ENCODE measurements at places on chromosomes 7 and 10.

DNA sequence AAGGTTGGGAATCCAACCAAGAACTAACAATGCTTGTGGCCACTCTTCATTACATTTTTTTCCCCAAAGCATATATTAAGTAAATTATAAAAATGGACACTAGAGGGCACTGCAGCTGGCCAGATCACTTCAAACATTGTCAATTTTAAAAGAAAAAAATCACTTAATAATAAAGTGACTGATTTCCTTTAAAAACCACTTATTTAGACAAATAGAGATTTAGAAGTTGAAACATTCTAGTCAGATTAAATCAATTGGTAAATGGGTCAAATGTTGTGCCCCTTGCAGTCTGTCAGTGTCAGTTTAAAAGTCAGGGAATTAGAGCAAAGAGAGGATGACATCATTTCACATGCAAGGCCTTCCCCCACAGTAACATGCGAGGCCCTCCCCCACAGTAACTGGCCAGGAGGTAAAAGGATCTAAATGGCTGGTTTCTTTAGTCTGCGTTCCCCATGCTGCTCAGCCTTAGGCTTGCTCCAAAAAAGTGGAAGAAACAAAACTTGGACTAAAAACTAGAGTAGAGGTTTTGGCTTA lies 177.9 kb downstream of the SKAP2 start:
- DNase-seq, result peak; percentile 54

DNA sequence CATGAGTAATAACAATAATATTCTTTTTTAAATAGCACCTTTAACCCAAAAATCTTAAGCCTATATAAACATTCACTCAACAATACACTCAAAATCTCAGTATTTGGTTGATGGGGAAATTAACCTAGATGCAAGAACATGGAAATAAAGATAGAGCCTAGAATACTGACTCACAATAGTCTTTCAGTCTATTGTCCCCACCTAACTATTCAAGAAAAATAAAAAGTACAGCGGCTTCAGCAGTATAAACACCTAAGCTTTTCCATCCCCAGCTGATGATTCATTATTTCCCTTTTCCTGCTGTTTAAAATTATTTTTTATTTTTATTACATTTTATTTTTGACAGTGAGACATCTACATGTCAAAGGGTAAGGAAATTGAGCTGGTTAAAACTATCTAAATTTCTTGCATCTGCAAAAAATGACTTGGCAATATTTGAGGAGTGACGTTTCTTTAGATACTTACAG lies 201.4 kb downstream of the FZD1 start:
- DNase-seq, result no peak

DNA sequence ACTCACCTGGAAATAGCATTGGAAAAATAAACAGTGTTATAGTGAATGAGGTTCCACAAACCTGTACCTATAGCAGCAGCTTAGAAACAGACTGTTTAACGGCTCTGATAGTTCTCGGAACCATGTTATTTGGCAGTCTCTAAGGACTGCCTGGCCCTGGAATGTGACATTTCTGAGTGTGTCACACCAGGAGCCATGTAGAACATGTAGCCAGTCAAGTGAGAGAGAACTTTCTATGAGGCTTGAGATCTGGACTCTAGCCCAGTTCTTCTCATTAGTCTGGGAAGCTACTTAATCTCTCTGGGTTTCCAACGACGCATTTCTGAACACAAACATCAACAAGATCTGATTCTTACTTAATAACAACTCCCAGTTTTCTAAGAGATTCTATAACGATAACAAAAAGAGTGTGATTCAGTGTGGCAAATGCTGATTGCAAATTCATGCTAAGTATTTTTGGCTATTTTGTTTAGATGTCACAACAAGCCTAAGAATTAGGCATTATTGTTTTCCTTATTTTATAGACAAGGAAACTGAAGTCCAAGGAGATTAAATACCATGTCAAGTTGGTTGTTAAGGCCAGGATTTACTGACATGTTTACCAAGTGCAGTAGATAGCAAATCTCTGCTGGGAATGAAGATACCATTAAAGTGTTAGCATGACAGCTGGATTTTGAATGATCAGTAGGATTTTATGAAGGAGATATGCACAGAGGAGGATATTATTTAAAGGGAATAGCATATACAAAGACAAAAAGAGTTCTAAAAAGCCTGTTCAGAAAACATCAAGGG lies 47.2 kb downstream of the APBB1IP start:
- DNase-seq, result no peak

- no peak for DNase-seq
These were observed 115.8 kb downstream of the THSD7A start for GRCh38 chr7:11716185-11716584.

GRCh38 chr7:135274495-135275268 lies 41.0 kb downstream of the STRA8 start:
- peak; percentile 76 for DNase-seq

GRCh38 chr7:55477781-55478374 lies 94.4 kb downstream of the VOPP1 start:
- no peak for DNase-seq

DNA sequence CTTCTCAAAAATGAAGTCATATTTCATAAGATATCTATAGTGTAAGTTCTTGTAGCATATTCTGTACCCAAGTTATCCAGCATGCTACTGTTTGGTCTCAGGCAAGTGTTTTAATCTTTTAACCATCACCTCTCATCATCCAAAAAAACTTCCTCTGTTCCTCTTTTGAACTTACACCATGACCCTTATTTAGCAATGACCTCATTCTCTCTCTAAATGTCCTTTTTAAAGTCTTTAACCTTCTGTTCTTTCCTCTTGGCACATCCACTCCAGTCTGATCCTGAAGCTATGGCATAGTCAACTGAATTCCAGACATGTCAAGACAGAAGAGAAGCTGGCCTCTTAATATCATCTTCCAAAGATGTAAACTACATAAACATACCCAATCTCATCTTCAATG lies 26.2 kb downstream of the PPP3CB start:
- no peak for DNase-seq

DNA sequence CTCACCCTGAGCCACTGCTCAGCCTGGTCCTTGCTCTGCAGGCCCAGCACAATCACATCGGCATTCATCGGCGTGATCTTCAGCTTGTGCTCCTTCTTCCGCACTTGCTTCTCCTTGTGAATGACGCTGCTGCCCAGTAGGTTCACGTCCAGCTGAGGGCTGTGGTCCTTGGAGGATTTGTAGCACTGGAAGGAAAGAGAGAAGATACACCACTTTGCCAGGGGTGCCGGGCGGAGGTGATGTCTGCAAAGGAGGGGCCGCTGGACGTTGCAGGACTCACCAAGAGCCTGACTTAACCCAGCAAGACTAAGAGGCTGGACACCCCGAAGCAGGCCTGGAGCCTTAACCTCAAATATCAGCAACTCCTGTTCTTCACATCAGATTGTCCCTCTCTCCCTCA lies 74.8 kb downstream of the VWA2 start:
- DNase-seq, result no peak

DNA sequence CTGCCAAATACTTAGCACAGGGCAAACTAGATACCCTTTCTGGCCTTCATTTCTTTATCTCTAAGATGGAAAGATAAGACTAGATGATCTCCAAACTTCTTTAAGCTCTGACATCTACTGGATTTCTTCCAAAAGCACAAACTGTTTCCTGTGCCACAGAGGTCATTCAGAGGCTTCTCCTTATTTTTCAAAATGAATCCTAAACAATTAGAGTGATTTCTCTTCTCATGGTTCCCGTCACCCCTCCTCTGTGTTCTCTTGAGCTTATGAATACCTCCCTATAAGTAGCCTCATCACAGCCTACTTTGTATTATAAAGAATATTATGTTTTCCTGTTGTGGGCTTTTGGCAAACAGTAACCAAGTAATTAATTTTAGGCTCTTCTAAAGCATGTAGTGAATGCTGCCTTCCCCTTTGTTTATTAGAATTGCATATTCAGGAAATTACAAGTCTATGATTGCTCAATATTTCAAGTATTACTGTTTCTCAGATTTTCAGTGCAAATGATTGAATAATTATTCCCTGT lies 179.5 kb downstream of the REEP3 start:
- DNase-seq, result no peak

GRCh38 chr10:6473430-6473829 lies 106.6 kb downstream of the PRKCQ start:
- peak; percentile 77 for DNase-seq

DNA sequence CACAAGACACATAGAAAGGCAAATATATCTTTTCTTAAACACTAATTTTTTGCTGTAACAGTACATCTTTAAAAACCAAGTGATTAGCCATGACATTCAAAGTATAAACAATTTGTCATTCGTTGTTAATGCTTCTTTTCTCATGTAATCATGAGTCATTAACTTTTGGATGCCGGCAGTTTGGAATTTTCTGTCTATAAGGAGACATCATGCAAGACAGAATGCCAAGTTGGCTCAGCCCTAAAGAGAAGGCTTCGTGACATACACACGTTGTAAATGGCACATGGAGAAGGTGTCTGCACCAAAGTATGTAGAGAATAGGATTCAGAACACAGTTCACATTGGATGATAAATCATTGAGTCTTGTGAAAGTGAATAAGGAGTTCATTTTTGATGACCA lies 35.9 kb downstream of the CCDC3 start:
- DNase-seq, result no peak

DNA sequence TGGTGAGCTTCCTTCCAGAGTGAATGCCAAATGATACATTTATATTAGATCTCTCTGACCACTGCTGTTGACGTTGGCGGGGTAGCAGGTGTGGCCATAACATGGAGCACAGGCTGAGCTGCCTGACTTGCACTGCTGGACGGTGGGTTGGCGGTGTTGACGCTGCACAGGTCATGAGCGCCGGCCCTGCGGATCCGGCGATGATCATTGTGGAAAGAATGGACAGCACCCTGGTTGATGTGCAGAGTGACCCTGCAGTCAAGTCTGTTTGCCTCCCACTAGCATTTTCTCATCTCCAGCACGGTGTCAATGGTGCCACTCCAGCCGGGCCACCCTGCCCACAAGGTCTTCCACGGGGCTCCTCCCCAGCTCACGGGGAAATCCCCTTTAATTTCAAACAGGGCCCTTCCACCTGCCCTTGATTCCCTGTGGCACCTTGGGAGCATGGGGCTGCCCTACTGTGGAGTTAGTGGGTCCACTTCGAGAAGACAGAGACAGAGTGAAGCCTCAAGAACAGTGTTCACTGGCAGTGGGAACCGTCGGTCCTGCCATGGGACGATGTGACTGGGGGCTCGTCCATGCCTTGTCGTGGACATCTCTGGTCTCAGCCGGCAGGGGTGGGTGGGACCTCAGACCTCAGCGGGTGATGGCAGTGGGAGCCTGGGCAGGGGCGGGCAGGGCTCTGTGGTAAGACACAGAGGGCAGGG lies 613.5 kb downstream of the PTPRN2 start:
- DNase-seq, result no peak

DNA sequence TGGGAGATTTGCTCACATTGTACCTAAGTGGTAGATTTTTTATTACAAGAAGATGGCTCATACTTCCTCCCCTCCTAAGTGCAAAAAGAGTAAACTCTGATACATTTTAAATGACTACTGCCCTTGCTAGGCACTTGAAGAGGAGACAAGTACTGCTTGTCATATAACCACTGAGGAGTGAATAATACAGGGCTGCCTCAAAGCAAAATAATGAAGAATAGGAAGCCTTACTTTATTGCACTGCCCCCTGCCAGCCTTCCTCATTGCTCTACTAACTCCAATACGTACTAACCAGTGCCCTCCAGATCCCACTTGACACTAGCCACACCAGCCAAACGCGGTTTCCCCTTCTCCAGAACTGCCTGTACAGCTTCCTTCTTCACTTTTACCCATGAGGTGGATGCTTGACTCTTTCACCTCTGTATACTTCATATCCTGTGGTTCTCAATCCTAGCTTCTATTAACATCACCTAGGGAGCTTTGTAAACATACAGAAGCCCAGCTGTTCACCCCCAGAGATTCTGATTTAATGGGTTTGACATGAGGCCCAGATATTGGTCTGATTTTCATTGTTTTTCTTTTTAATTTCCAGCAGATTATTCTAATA lies 11.7 kb upstream of the MTERF1 start:
- DNase-seq, result no peak

- DNase-seq, result no peak
These were observed 184.9 kb upstream of the WDR11 start for GRCh38 chr10:120666308-120666707.

DNA sequence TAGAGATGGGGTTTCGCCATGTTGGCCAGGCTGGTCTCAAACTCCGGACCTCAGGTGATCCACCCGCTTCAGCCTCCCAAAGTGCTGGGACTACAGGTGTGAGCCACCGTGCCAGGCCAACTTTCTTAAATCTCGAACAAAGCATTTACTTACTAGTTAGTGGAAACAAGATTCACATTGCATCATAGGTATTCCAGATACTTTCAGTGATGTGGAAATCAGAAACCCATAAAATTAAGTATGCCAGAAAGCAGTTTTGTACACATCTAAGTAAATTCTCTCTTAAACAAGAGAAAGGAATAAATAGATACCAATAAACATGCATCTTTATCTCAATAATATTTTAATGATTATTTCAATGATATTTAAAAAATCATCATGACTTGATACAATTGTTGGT lies 75.5 kb downstream of the DGKI start:
- no peak for DNase-seq
